Tongue (tissue), 3 donors: ENCODE measurements at places on chromosomes 3 and 15.

GRCh38 chr3:105166893-105167292 is 199.8 kb upstream of the ALCAM start:
- no peak for DNase-seq

DNA sequence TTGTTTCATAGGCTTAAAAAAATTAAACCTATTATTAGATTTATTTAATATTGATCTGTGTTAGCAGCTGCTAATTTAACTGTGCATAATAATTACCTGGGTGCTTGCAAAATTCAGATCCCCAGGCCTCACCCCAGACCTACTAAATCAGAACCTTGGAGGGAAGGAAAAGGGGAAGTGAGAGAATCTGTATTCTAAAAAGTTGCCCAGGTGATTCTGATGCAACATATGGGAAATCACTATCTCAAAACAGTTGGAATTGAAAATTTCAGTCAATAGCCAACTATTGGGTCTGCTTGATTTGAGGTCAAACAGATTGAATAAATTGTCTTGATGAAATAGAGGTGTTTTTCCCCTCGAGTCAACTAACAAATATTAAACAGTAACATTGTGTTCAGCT is 538.5 kb upstream of the ADAMTS9 start:
- DNase-seq = no peak

GRCh38 chr3:9704347-9705322 is 1.0 kb downstream of the CPNE9 start:
- peak; percentile 61 for DNase-seq

- no peak for DNase-seq
These were observed 611.9 kb upstream of the CCDC54 start for GRCh38 chr3:106765342-106765741.

DNA sequence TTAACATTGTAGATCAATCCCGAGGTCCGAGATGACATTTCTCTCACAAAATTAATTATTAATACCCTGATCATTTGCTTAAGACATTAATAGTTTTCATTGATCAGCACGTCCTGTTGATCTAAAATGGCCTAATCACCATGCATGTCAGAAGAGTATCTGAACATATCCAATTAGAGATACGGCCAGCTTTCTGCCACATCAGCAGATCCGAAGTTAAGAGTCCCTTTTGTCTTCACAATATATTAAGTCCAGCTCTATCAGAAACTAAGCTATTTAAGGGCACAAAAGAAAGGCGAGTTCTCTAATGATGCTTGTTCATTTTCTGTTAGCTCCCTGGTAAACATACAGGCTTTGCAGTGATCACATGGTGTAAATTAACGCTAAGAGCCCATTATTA is 470.3 kb downstream of the CNTN4 start:
- DNase-seq = no peak

DNA sequence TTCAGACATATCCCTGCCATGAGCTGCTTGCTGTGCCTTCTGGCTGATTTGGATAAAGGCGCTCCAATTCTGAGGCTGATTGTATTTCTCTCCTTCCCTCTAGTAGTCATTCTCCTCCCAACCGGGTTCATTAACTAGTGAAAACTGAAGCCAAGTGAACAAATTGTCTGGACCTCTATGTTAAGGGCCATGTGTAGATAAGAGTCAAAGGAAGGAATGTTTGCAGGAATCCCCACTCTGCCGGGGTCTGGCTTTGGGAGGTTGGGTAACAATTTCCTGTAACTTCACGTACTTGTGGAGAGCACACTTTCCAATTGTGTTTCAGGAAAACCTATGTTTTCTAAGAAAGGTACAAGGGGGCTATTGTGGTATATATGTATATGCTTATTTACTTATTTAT is 38.2 kb upstream of the SUCLG2 start:
- no peak for DNase-seq

DNA sequence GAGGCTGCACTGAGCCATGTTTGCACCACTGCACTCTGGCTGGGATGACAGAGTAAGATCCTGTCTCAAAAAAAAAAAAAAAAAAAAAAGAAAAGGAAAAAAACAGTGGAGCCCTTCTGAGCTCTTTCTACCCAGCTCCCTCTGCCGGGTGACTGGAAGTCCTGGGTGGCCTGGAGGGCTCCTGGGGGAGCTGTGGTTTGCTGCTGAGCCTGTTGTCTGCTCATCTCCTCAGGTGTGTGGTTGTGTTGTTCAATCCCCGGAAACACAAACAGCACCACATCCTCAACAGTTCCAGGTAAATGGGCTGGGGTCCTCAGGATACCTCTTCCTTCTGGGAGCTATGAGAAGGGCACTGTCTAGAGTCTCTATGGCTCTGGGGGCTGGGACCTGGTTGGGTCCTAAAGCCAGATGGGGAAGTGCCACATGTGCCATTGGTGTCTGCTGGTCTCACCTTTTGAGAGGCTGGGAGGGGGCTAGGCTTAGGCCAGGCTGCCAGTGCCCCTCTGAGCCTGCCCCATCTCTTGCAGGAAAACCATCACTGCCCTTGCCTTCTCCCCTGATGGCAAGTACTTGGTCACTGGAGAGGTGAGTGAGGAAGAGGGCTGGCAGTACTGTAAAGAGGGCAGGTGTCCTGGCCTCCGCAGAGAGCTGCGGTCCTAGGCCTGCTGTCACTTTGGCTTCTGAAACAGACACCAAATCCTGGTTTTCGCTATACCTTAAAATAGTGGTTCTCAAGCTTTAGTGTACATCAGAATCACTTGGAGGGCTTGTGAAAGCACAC is 17.1 kb upstream of the JMJD7 start:
- DNase-seq = no peak
